CD4-positive, alpha-beta T cell treated with Interleukin-15 for 4 hours (primary cell): ENCODE measurements at places on chromosomes 5 and 9.

DNA sequence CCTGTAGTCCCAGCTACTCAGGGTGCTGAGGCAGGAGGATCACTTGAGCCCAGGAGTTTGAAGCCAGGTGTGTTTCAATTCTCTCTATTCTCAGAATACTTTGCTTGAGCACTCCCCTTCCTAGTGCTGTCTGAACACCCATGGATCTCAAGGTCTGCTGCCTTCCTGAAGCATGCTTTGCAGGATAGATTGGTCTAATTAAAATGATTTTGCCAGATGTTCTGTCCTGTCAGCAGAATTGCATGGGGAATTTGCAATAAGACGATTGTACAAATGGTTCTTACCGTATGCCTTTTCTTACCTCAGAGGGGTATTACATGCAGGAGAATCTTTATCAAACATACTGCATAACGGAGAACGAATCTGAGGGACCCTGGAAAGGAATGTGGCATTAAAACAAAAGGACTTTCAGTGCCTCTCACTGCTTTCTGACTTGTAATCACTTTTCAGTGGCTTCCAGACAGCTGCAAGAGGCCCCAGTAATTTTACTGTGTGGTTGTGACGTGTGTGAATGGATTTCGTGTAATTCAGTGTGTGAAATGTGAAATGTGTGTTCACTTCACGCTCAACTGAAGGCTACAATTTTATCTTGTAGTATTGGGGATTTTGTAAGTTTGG lies 587.2 kb upstream of the SEMA6A start:
- no peak for DNase-seq

- no peak for DNase-seq
These were observed 134.6 kb downstream of the BRINP1 start for GRCh38 chr9:119234636-119235035.

- DNase-seq: no peak
These were observed 27.6 kb upstream of the PSD2 start for GRCh38 chr5:139767960-139768359.

DNA sequence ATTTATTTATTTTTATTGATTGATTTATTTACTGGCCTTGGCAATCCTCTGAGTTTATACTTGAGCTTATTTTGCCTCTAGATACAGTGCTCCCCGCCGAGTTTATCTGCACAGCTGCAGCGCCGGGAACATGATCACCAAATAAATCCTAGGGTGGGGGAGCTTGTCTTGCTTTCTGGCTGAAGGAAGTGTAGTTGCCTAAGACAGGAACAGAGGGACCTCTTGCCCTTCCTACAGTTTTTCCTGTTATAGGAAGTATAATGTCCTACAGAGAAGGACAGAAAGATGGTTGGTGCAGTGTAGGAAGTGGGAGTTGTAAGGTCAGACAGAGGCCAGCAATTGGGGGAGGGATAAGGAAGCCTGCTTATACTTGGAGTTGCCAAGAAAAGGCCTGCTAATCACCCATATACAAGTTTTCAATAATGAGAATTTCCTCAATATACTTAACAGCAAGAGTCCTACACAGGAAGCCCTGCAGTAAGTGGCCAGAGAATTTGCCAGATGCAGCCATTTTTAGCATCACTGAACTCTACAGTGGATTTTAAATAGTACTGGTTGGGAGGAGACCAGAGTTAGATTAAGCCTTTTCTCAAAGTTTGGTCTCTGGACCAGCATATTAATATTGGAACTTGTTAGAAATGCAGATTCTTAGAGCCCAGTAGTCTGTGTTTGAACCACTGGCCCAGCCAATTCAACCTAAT lies 7.7 kb downstream of the AOPEP start:
- DNase-seq: no peak

DNA sequence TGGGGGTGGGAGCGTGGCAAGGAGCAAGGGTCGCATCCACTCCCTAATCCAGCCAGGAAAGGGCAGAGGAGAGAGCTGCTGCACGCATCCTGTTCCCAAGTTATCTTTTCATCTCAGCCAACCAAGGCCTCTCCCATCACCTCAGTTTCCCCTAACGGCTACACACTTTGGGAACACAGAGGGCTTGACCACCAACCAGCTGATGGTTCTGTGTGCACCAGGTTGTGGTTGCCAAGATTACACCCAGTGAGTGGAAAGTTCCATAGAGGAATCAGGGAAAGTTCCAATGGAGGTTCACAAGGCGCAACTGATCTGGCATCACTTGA lies 53.9 kb downstream of the ADAM19 start:
- DNase-seq: no peak
